ENCODE measurements at places on chromosomes 6 and 20.

- no peak for DNase-seq
Observed at GRCh38 chr20:56579301-56579710, 46.3 kb downstream of the FAM209B start.

GRCh38 chr20:43667341-43668132 lies 623 bp downstream of the MYBL2 start:
- DNase-seq = peak; percentile 57

DNA sequence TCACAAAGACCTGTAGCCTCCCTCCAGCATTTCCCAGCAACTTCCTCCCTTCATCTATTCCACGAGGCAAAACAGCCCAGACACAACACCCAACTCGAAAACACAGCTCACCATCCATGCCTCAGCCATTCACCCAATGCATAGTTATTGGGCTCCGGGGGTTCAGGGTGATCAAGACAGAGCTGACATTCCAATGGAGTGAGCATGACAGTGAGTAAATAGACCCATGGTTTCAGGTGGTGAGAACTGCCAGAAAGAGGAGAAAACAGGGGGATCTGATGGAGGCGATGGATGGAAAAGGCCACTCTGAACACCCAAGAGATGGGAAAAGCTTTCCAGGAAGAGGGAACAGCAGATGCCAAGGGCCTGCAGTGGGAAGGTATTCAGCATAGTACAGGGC lies 5.9 kb downstream of the CASS4 start:
- DNase-seq = peak; percentile 73

GRCh38 chr20:62744741-62745191 lies 36.1 kb downstream of the NTSR1 start:
- no peak for DNase-seq

DNA sequence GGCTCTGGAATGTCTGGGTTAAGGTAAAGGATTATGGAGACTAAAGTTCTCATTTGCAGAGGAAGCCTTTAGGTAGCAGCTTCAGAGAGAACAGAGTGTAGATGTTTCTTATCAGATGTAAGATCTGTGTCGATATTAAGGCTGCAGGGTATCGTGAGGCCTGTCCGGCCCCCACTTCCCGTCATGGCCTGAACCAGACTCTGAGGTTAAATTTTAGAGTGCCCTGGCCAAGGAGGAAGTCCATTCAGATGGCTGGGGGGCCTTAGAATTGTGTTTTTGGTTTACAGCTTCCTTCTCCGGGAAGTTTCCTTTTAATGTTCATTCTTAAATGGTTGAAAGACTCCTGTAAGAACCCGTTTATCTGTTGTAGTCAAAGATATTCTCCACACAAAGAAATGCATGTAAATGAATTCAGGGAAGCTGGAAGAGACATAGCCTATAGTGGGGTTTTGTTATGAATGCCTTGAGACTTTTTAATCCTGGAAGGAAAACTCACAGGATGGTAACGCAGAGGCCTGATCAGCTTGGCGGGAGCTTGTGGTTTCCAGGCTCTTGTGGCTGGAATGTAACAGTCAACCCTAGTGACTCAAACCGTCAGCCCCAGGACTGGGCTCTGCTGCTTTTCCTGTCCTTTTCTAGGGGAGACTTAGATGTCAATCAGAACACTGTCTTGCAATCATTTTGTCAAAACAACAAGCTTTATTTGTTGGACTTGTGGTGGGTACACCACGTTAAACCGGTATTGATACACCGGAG lies 34.7 kb downstream of the KIF25 start:
- peak; percentile 88 for DNase-seq

- DNase-seq = no peak
Observed at GRCh38 chr20:31967830-31968249, at the start of gene XKR7. TSS of gene XKR7 (plus strand) at chr20:31968151. CDS start at chr20:31968176, 25 bp downstream.

GRCh38 chr20:33875055-33875454 lies 63.9 kb downstream of the CHMP4B start:
- no peak for DNase-seq

DNA sequence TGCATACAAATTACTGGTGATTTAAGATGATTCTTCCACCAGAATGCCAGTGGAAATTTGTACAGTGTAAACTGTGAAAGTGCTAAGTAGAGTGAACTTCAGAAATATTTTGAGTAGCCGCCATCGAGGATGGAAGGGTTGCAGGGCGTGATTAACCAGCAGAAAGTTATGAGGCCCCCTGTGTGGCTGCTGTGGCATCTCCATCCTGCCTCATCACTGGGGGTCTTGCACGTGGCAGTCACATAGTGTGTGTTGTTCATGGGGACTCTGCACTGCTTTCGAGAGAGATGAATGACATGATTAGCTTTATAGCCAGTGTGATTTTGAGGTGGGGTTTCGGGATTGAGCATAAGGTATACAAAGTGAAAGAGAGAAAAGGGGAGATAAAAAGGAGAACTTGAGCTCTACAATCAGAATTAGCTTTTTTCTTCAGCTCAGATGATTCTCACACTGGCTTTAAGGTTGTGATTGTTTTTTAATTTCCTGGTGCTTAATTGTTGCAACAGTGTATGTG lies 26.4 kb downstream of the KCTD20 start:
- DNase-seq = no peak

DNA sequence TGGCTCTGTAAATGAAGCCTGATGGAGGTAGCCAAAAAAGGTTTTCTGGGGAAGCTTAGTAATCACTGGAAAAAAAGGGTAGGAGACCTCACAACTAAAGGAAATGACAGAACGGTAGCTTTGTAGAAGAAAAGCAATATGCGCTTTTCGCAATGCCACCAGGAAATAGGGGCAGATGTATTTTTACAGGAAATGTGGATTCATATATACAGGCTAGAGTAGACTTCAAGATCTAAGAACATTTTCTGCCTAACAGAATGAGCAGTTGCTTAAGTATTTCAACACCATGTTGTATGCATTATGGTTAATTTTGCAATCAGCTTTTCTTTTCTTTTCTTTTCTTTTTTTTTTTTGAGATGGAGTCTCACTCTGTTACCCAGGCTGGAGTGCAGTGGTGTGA lies 219.6 kb downstream of the CD83 start:
- DNase-seq = no peak

GRCh38 chr20:58384821-58385220 lies 4.2 kb upstream of the VAPB start:
- DNase-seq = no peak

DNA sequence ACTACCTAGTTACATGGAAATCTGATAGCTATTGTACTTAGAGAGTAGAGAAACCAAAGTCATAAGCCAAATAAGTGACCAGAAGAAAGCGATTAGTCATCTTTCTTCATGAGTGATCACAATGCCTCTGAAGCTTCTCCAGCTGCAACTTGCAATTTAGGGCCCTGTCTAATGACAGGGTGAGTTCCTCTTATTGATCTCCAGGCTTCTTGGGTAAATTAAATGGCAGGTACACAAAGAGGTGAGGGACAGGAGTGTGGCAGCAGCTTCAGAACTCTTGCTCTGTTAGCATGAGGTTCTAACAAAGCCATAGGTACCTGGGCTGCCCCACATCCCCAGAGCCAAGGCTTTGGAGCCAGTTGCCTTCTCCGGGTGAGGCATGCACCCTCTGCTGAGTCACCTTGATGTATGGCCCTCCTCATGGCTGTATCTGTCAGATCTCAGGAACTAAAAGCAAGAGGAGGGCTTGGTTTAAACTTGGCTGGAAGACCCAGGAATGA lies 60.8 kb downstream of the PRDM1 start:
- peak; percentile 29 for DNase-seq

GRCh38 chr6:152605342-152605741 lies 31.8 kb downstream of the SYNE1 start:
- DNase-seq = no peak

DNA sequence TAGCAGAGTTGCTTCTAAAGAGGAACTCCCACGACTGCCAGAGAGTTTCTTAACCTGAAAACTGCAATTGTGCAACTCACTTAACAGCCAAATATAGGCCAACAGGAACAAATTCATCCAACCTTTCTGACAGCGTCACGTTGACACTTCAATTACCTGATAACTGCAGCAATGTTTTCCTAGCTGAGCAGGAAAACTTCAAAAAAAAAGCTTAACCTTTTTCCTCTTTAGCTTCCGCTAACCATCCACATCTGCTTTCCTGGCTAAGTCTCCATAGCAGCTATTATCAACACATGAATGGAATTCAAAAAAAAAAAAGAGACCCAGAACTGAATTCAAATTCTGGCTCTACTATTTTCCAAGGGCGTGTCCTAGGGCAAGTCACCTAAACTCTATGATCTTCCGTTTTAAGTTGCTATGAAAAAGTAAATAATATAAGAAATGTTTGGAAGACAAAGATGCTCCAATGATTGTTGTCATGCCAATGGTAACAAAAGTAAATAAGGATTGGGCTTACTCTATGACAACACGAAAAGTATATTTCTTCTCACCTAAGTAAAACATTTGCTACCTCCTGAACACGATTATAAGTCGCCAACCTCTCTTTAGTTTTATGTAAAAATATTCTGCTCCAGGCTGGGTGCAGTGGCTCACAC lies 524.6 kb upstream of the JARID2 start:
- DNase-seq = no peak

GRCh38 chr6:38572186-38572813 lies 67.4 kb downstream of the BTBD9 start:
- DNase-seq = no peak

GRCh38 chr6:122947355-122947754 lies 48.7 kb upstream of the CLVS2 start:
- no peak for DNase-seq

GRCh38 chr6:36683145-36683655 lies 4.7 kb downstream of the CDKN1A start:
- no peak for DNase-seq

GRCh38 chr6:54970337-54970736 lies 123.8 kb downstream of the FAM83B start:
- DNase-seq = no peak

DNA sequence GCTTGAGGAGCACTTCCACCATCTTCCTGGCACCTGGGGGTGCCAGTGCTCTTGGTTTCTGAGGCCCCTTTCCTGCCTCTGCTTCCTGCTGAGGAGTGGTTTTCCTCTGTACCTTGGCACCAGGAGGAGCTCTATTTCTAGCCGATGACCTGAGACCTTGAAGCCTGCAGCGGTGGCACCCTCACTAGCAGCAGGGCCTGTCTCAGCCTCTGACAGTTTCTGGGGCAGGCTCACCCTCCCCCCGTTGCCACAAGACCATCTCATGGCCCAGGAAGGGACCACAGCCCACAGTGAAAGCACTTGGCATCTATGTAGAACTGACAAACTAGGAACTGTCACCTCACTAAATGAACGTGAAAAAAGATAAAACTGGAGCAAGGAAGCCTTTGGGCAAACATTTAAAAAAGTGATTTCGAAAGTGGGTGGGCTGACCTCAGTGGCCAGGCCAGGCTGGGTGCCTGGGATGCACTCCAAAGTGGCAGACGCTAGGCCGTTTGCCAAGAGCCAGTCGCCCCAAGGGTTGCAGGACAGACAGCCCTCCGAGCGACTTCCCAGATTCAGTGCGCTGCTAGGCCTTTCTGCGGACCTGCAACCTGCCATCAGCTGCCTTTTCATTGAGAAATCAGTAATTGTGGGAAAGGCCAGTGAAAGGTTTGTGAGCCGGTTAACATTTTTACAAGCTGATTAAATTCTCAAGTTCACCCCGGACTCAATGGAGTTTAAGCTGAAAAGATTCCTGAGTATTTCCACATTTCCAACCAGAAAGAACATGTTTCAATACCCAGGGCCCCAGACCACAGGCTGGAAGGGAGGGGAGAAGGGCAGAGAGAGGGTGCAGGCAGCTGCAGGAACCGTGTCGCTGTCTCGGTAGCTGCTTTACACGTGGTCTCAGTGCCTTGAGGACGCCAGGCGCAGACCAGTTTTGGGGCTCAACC lies 303.7 kb downstream of the ESR1 start:
- DNase-seq = peak; percentile 67

- DNase-seq = no peak
Observed at GRCh38 chr6:110295451-110296165, 62.5 kb downstream of the METTL24 start.

DNA sequence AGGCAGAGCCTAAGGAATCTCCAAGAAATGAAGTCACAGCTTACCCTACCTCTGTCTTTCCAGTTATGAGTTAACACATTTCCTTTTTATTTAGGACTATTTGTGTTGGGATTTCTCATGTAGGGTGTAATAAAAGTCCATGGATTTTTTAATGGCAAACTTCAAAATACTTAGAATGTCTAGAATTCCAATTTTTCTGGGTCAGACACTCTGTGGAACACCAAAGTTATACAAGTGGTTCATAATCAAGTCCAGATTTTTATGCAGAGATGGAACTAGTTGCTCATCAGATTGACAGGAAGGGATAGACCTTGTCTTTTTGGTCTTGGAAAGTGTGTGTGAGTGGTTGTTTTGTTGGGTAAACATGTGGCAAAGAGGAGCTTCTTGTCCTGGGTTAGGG lies 303.5 kb upstream of the RNF24 start:
- DNase-seq = no peak

GRCh38 chr20:57912227-57912582 lies 202.4 kb upstream of the PMEPA1 start:
- DNase-seq = no peak

DNA sequence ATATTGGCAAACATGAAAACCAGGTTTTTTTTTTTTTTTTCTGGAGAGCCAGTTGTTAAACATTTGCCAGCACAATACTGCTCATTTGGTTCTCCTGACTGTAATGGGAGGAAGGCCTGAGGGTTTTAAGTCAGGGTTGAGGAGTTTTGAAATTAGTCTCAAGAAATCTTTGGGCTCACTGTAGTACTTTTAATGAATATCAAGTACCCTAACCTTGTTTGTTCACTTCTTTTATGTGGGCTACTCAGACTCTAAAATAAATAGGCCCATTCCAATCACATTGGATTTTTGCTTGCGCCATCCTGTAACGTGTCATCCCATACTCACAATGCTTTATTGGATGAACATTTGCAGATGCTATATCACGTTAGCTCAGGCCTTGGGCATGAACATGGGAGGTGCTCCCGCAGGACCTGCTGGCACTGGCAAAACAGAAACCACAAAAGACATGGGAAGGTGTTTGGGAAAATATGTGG lies 146.9 kb downstream of the DNAH8 start:
- no peak for DNase-seq

GRCh38 chr6:125053809-125054208 lies 91.6 kb downstream of the RNF217 start:
- no peak for DNase-seq

DNA sequence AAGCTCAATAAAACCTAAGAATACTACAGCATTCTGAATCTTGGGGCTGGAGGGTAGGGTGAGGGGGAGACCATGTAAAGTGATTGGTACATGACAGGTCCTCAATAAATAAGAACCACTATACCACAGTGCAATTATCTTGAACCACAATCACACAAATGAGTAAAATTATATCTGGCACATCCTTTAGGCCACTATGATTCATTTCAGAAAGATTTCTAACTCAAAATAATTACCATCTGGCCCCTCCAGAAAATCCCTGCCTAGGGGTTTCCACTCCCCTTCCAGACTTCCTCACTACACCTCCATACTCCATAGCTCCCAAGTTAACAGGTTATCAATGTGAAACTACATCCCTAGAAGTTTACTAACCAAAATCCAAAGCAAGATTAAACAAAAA lies 19.7 kb downstream of the AKIRIN2 start:
- DNase-seq = peak; percentile 65

All from EL (cell line).